RCC 7860 (cell line): ENCODE measurements at places on chromosomes 13 and 19.
A peak's percentile ranks its signal among the peaks of the same experiment; 100 is the strongest.

- no peak for DNase-seq
Observed at GRCh38 chr13:52955472-52955874, 73.1 kb upstream of the OLFM4 start.

DNA sequence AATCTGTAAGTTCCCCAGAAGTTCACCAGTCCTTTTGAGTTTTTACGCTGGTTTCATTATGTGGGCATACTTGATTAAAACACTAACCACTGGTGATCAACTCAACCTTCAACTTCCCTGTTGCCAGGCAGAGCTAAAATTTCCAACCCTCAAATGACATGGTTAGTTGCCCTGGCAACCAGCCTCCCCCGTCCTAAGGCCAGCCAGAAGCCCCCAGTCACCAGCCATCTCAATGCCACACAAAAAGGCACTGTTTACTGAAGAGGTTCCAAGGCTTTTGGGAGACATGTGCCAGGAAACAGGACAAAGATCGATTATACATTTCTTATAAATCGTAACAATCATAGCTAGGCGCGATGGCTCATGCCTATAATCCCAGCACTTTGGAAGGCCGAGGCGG, 1.6 kb downstream of the ZNF649 start:
- DNase-seq = no peak

DNA sequence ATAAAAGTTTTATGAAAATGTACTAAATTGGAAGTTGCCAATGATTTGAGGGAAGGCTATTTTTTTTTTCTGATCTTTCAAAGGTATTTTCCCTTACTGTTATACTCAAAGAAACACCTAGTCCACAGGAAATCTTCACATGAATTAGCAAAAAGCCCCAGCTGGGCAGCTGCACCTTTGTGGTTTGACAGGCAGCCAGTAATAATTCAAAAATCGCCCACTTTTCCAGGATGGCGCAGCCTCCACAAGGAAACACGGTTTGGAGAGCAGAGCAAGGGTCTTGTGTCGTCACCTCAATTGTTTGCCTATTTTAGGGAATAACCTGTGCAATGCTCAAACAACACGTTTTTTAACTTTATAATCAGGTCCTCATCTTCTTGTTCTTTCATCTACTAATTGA, 324.9 kb upstream of the GPC6 start:
- no peak for DNase-seq

DNA sequence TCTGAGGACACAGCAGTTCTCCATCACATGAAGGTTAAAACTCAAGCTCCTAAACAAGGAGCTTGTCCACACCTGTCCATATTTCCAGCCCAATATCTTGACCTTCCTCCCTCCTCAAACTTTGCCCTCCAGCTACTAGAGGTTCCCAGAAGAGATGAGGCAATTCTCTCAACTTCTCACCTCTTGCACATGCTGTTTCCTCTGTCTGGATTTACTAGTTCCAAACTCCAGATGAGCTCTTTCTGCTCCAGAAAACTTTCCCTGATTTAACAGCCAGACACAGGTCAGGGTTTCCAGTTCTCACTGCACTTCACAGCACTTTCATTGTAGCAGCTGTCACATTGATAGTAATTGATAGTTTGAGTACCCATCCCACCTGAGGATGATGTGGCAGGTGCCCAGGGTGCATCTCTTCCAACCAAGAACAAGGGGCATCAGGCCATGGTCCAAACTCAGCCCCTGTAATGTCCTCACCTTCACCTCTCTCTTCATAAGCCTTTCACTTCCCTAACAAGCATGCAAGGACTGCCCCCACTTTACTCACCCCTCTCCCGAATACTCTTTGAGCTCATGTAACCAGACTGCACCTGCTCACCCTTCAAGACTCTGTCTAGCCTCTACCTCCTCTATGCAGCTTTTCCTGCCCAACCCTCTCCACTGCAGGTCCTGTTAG, 3.0 kb upstream of the WDFY2 start:
- no peak for DNase-seq

GRCh38 chr13:109180905-109181425, 551.6 kb downstream of the MYO16 start:
- DNase-seq = no peak

GRCh38 chr13:27309967-27310598, 39.5 kb downstream of the RASL11A start:
- DNase-seq = no peak

GRCh38 chr13:73411067-73411809, 352.4 kb downstream of the KLF5 start:
- no peak for DNase-seq

DNA sequence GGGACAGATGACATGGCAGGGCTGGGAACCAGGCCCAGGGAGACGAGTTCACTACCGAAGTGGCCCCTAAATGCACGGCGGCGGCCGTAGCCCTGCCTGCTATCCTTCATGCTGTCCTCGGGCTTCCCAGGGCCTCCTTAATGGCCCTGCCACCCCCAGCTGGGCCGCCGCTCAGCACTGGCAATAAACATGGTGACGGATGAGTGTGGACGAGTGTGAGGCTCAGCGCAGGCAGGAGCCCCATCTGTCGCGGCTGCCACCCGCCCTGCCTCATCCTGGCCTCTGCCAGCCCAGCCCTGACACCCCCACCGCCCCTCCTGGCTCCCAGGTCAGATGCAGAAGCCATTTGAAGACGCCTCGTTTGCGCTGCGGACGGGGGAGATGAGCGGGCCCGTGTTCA, 13.6 kb downstream of the PIN1 start:
- DNase-seq = no peak

DNA sequence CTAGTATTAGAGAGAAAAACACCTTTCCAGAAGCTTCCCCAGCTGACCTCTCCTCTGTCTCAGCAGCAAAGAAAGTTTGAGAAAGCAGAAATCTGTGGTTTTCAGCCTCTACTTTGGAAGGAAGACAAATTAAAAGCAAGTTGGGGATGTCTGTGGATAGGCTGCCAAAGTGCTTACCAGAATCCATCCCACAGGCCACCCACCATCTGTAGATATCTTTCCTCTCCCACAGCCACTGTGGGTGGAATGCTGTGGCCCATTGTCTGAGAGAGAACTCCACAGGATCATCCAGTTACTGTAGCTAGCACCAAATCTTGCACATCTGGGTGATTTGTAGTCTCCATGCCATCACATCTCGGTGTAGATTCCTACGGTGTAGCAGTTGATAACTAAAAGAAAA, 133.5 kb downstream of the DNAJC15 start:
- DNase-seq = no peak

DNA sequence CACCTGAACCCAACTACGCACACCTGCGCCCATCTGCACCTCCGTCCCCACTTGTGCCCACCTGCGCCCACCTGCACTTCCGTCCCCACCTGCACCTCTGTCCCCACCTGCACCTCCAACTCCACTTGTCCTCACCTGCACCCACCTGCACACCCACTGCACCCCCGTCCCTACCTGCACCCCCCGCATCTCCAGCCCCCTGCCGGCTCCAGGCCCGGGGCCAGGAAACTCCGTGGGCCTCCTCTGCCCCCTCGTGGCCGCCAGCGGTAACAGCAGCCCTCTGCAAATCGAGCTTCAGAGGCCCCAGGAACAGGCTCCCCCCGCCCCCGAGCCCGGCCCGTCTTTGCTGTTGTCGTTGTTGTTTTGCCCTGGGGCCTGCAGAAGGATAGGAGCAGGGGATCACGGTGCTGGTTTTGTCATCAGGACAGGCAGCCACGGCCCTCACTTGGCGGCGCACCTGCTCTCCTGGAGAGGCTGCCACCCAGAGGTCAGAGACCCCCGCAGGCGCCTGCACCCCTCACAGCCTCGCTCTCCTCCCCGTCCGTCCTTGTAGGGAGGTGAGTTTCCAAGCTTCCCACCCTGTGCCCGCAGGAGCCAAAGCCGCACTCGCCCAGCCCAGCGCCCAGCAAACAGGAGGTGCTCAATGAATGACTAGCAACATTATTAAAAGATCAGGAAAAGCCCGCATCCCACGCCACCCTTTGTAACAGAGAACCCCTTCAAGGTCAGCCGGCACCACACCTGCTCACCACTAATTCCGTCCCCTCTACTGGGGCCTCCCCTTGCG, 65.4 kb downstream of the GNG7 start:
- no peak for DNase-seq

- DNase-seq = no peak
Observed at GRCh38 chr19:2255982-2256685, at the start of gene JSRP1. Gene JSRP1, minus strand, starts transcription at chr19:2256417. Its CDS starts 1,103 bp downstream, at chr19:2255314.

- no peak for DNase-seq
Observed at GRCh38 chr19:5271145-5271544, 69.5 kb downstream of the PTPRS start.

DNA sequence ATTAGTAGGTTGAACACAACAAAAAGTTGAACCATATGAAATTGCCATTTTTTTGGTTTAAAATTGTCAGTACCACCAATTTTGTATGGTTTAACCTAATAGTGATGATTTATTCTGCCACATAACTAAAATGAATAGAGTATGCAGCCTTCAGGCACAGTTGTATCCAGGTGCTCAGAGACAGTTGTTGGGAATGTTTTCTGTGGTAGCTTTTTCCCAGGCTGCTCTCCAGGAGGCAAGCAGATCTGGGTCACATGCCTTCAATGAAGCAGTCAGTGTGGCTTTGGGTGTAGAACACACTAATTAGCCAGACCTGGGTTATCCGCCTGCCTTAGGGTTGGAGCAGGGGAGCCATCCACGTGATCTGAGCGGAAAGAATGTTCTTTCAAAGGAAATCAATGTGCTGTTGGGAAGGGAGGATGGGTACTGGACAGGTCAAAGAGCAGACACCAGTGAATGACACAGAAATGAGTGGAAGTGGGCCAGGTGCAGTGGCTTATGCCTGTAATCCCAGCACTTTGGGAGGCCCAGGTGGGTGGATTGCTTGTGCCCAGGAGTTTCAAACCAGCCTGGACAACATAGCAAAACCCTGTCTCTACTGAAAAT, 28.6 kb downstream of the MARK4 start:
- DNase-seq = no peak

DNA sequence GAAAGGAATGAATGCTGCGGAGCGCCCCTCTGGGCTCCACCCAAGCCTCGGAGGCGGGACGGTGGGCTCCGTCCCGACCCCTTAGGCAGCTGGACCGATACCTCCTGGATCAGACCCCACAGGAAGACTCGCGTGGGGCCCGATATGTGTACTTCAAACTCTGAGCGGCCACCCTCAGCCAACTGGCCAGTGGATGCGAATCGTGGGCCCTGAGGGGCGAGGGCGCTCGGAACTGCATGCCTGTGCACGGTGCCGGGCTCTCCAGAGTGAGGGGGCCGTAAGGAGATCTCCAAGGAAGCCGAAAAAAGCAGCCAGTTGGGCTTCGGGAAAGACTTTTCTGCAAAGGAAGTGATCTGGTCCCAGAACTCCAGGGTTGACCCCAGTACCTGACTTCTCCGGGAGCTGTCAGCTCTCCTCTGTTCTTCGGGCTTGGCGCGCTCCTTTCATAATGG, 8.6 kb downstream of the PDX1 start:
- DNase-seq = no peak

DNA sequence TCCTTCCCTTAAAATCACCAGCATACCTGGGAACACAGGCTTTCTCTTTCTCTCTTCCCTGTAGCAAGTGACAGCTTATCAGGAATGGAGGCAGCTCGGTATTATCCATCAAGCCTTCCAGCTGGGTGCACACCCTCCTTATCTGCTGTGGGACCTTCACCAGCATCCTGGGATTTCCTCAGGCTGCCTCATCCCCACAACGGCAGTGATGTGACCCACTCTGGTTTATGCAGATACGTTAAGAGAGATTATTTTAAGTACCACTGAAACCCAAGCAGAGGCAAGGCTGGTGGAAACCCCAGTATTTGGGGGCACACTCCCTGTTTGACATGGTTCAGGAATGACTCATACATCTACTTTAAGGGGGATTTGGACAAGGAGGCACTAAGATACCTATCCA, 192.1 kb downstream of the TM9SF2 start:
- DNase-seq = no peak

GRCh38 chr13:98717256-98717655, 35.2 kb downstream of the SLC15A1 start:
- DNase-seq = no peak

GRCh38 chr13:97017322-97017721, 23.0 kb upstream of the OXGR1 start:
- no peak for DNase-seq

- no peak for DNase-seq
Observed at GRCh38 chr13:47044842-47045241, 148.0 kb upstream of the HTR2A start.

- no peak for DNase-seq
Observed at GRCh38 chr19:57028804-57029525, 90.8 kb upstream of the USP29 start.

- no peak for DNase-seq
Observed at GRCh38 chr13:45373162-45373547, 32.2 kb upstream of the TPT1 start.

DNA sequence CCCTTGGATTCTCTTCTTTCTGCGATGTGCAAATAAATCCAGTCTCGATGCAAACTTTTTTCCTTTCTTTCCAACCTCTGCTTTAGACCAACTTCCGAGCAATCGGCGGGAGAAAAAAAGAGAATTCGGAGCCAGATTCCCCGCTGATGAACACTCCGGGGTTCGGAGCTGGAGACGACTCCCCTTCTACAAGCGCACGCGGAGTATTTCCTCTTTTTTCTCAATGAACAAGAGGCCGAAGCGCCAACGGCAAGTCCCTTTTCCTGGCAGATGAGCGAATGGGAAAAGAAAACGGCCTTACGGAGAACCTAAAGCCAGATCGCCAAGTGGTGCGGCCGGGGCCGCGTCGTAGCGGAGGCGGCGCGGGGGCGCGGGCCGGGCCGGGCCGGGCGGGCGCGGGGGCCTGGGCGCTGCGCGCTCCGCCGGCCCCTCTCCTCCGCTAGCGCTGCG, 250 bp downstream of the SPRY2 start:
- DNase-seq = no peak

- DNase-seq = peak; percentile 80
Observed at GRCh38 chr19:13794398-13794756, 866 bp upstream of the ZSWIM4 start.

DNA sequence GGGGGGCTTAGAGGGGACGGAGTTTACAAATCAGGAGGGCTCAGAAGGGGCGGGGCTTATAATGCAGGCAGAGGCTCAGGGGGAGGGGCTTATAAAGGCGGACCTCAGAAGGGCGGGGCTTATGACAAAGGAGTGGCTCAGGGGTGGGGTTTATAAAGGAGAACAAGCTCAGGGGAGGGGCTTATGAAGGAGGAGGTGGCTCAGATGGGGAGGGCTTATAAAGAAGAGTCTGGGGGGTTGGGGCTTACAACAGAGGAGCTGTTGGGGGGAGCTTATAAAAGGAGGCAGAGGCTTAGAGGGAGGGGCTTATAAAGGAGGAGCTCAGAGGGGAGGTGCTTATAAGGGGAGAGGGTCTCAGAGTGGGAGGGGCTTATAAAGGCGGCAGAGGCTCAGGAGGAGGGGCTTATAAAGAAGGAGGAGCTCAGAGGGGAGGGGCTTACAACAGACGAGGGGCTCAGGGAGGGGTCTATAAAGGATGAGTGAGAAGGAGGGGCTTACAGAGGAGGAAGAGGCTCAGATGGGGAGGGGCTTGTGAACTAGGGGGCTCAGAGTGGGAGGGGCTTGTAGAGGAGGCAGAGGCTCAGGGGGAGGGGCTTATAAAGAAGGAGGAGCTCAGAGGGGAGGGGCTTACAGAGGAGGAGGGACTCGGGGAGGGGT, 1.0 kb downstream of the SMIM24 start:
- no peak for DNase-seq

GRCh38 chr13:50400035-50400726, 384.9 kb downstream of the KCNRG start:
- no peak for DNase-seq
